ENCODE measurements at places on chromosomes 13 and 19.

DNA sequence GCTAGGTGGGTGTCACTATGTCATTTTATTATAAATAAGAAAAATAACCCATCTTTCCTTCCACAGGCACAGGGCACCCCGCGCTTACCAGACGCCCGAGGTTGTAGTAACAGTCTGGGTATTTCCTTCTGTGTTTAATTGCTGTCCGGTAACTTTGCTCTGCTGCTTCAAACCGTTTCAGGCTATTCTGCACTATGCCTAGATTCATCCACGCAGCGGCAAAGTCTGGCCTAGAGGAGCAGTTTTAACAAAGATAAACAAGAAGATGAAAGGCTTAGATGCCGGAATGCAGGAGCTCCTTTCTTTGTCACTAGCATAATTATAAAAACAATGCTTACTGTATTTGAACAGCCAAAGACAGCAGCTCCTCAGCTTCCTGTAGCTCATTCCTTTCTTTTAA, 36.9 kb upstream of the GGACT start:
- DNase-seq: no peak

GRCh38 chr13:111944171-111944583, 122.8 kb upstream of the SOX1 start:
- DNase-seq: no peak

GRCh38 chr19:33387351-33388230, 14.1 kb downstream of the CEBPG start:
- DNase-seq: no peak

GRCh38 chr19:49665036-49665350, 664 bp downstream of the IRF3 start:
- DNase-seq: no peak

GRCh38 chr19:1523412-1524286, at the start of gene PLK5:
PLK5 (plus strand) TSS chr19:1524077; CDS start chr19:1526997, 2,920 bp downstream.
- no peak for DNase-seq

GRCh38 chr19:27872370-27872769, 1340.6 kb downstream of the UQCRFS1 start:
- DNase-seq: no peak

DNA sequence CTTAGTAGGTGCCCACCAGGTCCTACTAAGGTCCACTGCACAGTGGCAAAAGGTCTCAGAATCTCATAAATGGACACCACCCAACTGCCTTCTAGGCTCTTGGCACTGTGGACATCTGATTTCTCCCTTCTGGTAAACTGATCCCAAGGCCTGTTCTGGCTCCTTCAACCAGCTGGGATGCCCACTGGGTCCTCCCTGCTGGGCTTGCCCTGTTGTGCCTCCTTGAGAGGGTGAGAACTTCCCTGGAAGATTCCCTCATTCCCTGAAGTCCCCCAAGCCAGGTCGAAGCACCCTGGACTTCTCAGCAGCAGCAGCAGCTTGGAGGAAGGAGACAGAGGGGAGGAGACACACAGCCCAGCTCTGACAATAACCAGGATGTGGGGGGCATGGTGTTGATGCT, 6.6 kb upstream of the ZNF492 start:
- DNase-seq: no peak

- DNase-seq: no peak
Observed at GRCh38 chr13:39273953-39274738, 235.9 kb downstream of the NHLRC3 start.

- DNase-seq: peak; percentile 59
Observed at GRCh38 chr19:42216653-42217519, 591 bp downstream of the DEDD2 start.

- DNase-seq: no peak
Observed at GRCh38 chr19:1503925-1504773, 8.7 kb downstream of the ADAMTSL5 start.

DNA sequence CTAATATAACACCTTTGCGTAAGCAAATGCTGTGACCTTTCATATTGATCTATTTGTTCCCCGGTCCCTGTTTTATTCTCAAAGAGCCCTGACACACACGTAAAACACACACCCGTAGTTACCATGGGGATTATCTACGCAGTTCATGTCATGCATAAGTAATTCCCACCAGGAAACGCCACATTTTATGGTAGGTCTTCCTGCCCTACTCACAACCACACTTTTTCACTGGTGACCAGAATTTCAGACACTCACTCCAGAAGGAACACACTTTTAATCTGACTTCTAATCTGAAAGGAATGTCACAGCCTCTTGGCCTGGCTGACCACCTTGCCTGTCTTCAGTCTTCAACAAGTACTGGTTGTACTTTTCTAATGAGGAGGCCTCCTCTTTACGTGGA, 46.8 kb downstream of the SLC7A1 start:
- no peak for DNase-seq
